ENCODE measurements at places on chromosomes 2 and 18. TPM values are rescaled to one million over a fixed set of nuclear protein-coding genes. Genes with fewer than 3 reads are reported as not detected.
A peak's percentile ranks its signal among the peaks of the same experiment; 100 is the strongest.

DNA sequence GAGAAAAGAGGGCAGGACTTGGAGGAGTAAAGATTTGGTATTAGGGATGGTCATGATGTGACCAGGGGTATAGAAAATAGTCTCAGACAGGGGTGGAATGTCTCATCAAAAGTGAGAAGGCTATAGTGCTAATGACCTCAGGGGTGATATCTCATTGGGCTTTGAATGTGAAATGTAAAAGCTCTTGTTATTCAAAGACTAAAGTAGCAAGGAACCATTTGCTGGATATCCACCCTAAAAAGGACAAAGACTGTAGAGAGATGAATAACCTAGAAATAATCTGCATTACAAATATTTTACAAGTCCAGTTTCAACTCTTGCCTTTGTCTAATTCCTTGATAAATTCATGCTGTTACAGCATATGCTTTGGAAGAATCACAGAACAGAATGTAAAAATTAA is 224.4 kb downstream of the ICOS start:
- H3K27ac ChIP-seq: no peak overlapping the region
- no peaks in the 10 kb centered on the region for H3K36me3 ChIP-seq
- H3K4me3 ChIP-seq: no peak overlapping the region
- peaks cover 28% of the 10 kb centered on the region for H3K27me3 ChIP-seq

DNA sequence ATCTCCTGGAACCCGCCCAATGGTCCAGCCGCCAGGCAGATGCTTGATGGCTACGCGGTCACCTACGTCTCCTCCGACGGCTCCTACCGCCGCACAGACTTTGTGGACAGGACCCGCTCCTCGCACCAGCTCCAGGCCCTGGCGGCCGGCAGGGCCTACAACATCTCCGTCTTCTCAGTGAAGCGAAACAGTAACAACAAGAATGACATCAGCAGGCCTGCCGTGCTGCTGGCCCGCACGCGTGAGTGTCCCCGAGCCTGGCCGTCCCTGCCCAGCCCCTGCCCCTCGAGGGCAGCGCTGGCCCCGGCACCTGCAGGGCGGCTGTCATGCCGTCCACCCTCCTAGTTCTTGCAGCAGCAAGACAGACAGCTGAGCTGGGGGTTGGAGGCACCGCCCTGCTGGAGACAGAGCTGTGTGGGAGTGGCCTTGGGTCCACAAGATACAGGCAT is 36.7 kb downstream of the MTERF4 start:
- H3K4me1 ChIP-seq: peaks cover 16% of the 10 kb centered on the region
- peak overlapping the region; percentile 31 for H3K27ac ChIP-seq
- no peak overlapping the region for H3K4me3 ChIP-seq
- peaks cover 17% of the 10 kb centered on the region for H3K36me3 ChIP-seq
- no peaks in the 10 kb centered on the region for H3K27me3 ChIP-seq
- no peak for DNase-seq

GRCh38 chr2:218892693-218893348 is 12.2 kb downstream of the WNT10A start:
- no peaks in the 10 kb centered on the region for H3K27me3 ChIP-seq
- H3K4me3 ChIP-seq: peak overlapping the region; percentile 67
- no peaks in the 10 kb centered on the region for H3K36me3 ChIP-seq
- H3K27ac ChIP-seq: no peak overlapping the region
- peaks cover 34% of the 10 kb centered on the region for H3K4me1 ChIP-seq

The IWS1 gene
- 57.0 TPM for total RNA-seq

DNA sequence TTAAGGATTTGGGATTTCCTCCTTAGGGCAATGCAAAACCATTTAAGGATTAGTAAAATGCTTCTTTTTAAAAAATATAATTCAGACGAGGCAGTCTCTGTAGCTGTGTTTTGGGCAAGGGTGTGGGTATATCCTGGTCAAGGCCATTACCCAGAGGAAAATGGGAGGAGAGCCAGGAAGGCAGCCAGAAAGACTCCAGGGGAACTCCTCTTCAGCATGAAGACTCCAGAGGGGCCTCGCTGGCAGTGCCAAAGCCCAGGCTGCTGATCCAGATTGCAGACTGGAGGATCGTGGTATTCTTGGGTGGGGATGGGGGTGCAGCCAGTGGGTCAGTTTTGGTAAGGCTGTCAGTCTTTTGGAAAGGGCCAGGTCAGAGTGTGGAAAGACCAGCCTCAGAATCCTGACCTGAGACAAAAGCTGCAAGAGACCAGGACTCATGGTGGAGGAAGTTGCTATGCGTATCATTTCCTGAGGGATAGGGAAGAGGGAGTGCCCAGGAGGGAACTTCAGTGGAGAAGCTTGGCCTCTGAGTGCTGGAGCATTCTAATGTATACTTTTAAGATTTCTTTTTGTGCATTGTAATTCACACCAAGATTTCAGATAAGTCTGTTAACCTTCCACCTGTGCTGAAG is 20.9 kb upstream of the RAB11FIP5 start:
- no peaks in the 10 kb centered on the region for H3K4me1 ChIP-seq
- no peak overlapping the region for H3K27ac ChIP-seq
- H3K27me3 ChIP-seq: peaks cover 26% of the 10 kb centered on the region
- H3K36me3 ChIP-seq: no peaks in the 10 kb centered on the region
- no peak for DNase-seq
- H3K4me3 ChIP-seq: no peak overlapping the region

The PSD4 gene
- 13.2 TPM for total RNA-seq

The FEV gene
- total RNA-seq: not detected

The QPCT gene
- total RNA-seq: not detected

- H3K4me3 ChIP-seq: no peak overlapping the region
- peaks cover 10% of the 10 kb centered on the region for H3K4me1 ChIP-seq
- no peak for DNase-seq
Measured at GRCh38 chr2:196144513-196145126, 26.8 kb downstream of the STK17B start.

The STARD6 gene
- not detected for total RNA-seq

The ANKRD23 gene
- 7.6 TPM for total RNA-seq

The NEU2 gene
- total RNA-seq: not detected

DNA sequence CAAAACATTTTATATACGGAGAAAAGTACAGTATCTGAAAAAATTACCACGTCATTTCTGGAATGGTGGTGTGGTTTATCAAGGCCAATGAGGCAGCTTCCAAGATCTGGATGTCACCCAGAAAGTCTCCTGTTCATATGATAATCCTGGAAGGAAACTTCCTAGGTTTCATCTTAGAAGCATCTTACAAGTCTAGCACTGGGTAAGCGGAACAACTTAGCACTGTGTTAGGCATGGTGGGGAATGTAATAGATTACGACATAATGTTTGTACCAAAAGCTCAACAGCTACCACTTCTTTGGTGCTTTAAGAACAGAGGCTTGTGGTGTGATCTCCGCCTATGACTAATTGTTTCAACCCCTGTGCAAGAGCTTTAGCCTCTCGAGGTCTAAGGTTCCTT is 63.1 kb upstream of the LYPD1 start:
- no peaks in the 10 kb centered on the region for H3K4me1 ChIP-seq
- no peaks in the 10 kb centered on the region for H3K27me3 ChIP-seq

The STK36 gene
- total RNA-seq: 35.1 TPM

GRCh38 chr2:17800693-17801458 is 15.4 kb upstream of the MSGN1 start:
- H3K27ac ChIP-seq: no peak overlapping the region
- no peaks in the 10 kb centered on the region for H3K36me3 ChIP-seq
- H3K4me3 ChIP-seq: no peak overlapping the region

DNA sequence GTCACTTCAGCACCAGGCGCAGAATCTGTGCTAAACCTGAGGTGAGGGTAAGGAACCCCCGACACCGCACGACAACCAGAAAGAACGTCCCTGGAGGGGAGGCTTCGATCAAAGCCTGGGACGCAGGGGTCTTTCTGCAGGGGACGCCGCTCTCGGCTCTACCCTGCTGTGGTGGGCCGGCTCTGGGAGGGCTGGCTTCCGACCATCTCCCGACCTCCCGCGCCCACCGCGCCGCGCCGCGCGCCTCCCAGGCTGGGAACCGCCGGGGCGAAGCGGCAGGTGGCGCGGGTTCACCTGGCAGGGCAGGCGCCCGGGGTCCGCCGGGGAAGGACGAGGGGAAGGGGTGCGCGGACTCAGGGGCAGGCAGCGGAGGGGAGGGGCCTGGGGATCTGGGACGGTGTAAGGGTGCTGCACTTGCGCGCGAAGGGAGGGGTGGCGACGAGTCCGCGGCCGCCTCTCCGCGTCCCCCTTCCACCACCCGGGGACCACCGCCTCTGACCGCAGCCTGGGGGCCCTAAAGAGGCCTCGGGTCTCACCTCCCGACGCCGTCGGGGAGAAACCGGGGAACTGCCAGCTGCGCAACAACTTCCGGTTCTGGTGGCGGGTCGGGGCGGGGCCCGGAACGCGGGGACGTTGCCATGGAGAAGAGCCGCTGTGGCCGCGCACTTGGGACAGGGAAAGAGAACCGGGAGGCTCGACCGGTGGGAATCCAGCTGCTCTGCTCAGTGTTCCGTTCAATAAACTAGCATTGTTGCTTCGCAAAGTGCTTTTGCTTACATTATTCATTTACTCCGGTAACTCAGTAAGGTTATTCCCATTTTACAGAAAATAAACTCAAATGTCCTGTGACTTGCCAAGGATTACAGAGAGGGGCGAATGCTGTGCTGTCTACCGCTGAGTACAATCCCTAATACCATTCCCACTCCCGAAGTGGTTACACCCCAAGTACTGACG is at the start of gene ZNF396:
ZNF396 (minus strand) TSS at position 596 of the 954 bp plus-strand sequence. CDS start 3,045 bp downstream, outside the sequence.
- peak; percentile 52 for DNase-seq
- peak within 1 kb of the TSS; percentile 72 for H3K4me3 ChIP-seq
- no peaks in the 10 kb centered on the region for H3K36me3 ChIP-seq
- H3K4me1 ChIP-seq: peaks cover 15% of the 10 kb centered on the region
- peak within 1 kb of the TSS; percentile 53 for H3K27ac ChIP-seq

GRCh38 chr2:109555346-109555900 is 58.3 kb downstream of the SEPTIN10 start:
- peaks cover 6% of the 10 kb centered on the region for H3K4me1 ChIP-seq
- no peak overlapping the region for H3K4me3 ChIP-seq
- no peak overlapping the region for H3K27ac ChIP-seq
- no peak for DNase-seq

DNA sequence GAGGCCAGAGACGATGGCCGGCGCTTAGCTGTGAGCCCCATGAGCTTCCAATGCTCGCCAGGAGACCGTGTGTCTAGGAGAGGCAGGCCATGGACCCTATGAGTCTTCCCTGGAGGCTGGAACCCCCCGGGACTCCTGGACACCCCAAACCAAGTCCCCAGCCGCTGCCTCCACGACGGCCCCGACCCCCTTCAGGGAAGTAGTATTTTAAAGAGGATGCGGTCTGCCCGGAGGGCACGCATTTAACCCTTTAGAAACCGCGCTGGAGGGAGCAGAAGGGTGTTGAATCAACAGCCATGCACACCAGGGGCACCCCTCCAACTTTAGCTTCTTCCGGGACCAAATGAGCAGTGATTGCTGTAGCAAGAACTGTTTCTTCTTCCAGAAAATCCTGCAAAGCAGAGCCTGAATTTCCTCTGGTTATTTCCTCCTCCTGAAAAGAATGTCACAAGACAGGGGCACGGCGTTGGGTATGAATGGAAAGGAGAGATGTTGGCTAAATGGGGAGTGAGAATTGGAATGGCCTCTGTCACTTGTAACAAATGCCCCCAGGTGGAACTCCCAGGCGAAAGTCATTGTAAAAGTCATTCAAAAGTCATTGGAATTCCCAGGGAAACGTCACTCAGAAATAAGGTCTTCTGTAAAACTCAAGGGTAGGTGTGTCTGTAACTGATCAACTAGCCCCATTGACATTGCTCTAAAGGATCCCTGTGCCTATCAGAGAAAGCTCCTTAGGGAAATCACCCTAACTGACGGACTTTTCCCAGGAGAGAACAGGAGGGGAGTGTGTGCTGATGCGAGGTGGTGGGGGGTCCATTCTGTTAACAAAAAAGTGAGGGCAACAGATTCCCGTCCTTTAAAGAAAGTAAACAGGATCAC is 5.8 kb upstream of the GBX2 start:
- H3K4me3 ChIP-seq: no peak overlapping the region
- no peak overlapping the region for H3K27ac ChIP-seq
- no peaks in the 10 kb centered on the region for H3K36me3 ChIP-seq
- no peak for DNase-seq

DNA sequence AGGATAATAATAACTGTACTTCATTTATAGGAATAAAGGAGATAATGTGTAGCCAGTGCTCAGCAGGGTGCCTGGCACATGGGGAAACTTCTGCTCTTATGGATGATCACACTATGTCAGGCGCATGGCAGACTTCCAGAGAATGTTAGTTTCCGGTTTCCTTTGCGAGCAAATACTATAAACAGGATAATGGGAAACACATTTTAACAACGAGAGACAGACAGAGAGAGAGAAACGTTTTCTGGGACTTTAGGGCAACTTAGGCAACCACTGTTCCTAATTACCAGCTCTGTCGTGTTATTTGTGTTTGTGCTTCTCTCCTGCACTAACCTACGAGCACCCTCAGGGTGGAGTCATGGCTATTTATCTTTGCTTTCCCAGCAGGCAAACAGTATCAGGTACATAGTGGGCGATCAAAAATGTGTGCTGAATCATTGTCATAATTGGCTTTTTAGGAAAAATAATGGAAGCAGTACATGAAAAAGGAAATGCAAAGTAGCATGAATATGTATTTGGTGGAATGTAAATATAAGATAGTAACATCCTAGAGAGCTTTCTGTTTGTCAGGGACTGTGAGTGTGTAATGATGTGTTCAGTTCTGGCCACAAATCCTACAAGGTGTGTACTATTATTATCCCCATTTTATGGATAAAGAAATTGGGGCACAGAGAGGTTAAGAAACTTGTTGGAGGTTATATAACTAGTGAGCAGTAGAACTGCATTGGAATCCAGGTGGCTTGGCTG is 36.8 kb upstream of the IGFBP2 start:
- no peaks in the 10 kb centered on the region for H3K36me3 ChIP-seq
- no peaks in the 10 kb centered on the region for H3K27me3 ChIP-seq
- H3K4me3 ChIP-seq: peak overlapping the region; percentile 7

- H3K27me3 ChIP-seq: peaks cover 42% of the 10 kb centered on the region
- no peak overlapping the region for H3K4me3 ChIP-seq
- no peak overlapping the region for H3K27ac ChIP-seq
- H3K36me3 ChIP-seq: peaks cover 1% of the 10 kb centered on the region
- H3K4me1 ChIP-seq: no peaks in the 10 kb centered on the region
Measured at GRCh38 chr2:239499726-239500573, 99.1 kb upstream of the HDAC4 start.

GRCh38 chr2:217195658-217196446 is 336.0 kb upstream of the TNP1 start:
- H3K27me3 ChIP-seq: no peaks in the 10 kb centered on the region
- H3K4me1 ChIP-seq: no peaks in the 10 kb centered on the region
- no peak overlapping the region for H3K27ac ChIP-seq
- no peak for DNase-seq
- no peaks in the 10 kb centered on the region for H3K36me3 ChIP-seq
- H3K4me3 ChIP-seq: no peak overlapping the region

- no peak for DNase-seq
- no peaks in the 10 kb centered on the region for H3K27me3 ChIP-seq
- H3K27ac ChIP-seq: no peak overlapping the region
- peaks cover 31% of the 10 kb centered on the region for H3K36me3 ChIP-seq
- no peak overlapping the region for H3K4me3 ChIP-seq
- H3K4me1 ChIP-seq: peaks cover 38% of the 10 kb centered on the region
Measured at GRCh38 chr2:20645761-20646160, 5.1 kb downstream of the HS1BP3 start.

DNA sequence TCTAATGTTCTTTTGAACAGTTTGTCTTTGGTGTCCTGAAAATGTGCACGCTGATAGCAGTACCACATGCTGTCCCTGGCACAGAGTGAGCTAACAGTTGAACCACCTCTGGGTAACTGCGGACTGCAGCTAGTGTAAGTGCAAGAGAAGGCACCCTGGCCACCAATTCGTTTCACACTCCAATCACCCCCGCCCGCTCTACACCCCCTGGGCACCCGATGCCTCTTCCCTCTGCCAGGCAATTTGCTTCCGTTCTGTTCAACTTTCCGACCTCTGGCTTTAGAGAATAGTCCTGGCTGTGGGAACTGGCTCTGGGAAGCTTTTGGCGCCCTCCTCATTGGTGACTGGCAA is 1.4 kb downstream of the DOCK10 start:
- no peak for DNase-seq
- no peaks in the 10 kb centered on the region for H3K36me3 ChIP-seq
- peaks cover 6% of the 10 kb centered on the region for H3K4me1 ChIP-seq
- no peak overlapping the region for H3K27ac ChIP-seq
- peak overlapping the region; percentile 65 for H3K4me3 ChIP-seq
- peaks cover 46% of the 10 kb centered on the region for H3K27me3 ChIP-seq
